ENCODE measurements at places on chromosomes 16 and 17.

- DNase-seq, result no peak
Measured at GRCh38 chr17:60934723-60935122, 257.1 kb downstream of the BCAS3 start.

- no peak for DNase-seq
Measured at GRCh38 chr16:53549970-53550690, 47.1 kb upstream of the AKTIP start.

DNA sequence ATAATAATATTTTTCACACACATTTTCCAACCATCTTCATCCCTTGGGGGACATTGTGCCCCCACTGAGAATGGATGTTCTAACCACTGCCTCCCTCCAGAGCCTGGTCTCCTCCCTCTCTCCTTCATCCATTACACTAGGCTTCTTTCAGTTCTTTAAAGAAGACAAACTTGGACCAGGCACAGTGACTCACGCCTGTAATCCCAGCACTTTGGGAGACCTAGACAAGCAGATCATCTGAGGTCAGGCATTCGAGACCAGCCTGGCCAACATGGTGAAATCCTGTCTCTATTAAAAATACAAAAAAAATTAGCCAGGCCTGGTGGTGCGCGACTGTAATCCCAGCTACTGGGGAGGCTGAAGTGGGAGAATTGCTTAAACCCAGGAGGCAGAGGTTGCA, 6.5 kb downstream of the ALOX15 start:
- no peak for DNase-seq

DNA sequence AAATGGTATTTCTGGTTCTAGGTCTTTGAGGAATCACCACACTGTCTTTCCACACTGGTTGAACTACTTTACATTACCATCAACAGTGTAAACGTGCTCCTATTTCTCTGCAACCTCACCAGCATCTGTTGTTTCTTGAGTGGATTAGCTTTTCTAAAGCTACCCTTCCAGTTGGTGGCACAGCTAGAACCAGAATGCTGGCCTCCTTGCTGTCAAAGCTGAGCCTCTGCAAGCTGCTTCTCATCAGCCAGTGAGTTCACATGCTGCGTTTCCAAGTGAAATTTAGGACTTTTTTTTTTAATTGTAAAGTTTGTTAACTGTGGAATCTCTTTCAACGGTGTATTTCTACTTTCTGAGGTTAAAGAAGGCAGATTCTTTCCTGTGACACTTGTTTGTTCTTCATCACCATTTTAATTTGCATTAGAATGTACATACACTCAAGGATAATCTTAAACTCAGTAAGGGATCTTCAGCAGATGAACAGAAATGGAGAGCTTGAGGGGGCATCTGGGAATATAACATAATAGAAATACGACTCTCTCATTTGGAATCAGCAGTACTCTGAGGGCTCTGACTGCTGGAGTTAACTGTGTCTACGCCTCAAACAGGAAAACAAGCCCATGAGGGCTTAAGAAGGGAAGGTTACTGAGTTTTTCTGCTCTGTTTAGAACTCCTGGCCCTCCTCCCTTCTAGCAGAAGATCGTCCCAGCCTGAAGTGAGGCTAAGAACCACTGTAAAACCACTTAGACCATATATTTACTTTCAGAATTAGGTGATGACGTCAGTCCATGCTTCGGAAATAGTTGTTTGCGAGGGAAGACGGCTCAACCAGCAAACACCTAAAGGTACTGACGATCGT, 148.4 kb upstream of the FAM20A start:
- no peak for DNase-seq

DNA sequence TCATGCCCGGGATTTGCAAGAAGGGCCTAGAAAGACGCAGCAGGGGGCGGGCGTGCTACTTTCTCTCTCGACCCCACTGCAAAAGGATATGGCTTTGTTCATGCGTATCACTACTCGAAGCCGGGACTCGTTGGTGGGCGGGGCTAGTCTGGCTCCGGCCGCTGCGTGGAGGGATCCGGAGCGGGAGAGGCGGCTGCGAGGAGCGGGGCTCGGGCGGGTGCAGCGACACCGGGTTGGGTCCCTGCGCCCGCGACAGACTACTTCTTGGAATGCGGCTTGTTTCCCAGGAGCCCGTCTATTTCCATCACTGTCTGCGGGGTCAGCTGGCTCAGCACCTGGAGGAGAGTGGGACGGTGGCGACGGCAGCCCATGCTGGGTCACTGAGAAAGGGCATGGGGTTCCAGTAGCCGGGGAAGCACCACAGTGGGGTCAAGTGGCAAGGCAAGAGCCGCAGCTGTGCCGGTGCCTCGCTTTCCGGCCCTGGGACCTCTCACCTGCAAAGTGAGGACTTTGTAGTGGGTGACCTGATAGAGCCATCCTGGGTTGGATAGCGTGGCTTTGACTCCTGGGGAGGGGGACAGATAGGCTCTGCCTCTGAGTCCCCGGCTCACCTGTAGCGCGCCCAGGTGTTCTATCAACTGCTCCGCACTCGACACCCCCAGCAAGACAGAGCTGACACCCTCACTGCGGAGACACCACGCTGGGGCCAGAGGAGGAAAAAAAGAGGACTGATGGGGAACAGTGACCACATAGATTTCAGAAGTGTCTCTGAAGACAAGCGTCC, 6.6 kb downstream of the KCNAB3 start:
- DNase-seq, result peak; percentile 60

GRCh38 chr17:68089881-68090280, 54.3 kb downstream of the KPNA2 start:
- no peak for DNase-seq

- DNase-seq, result no peak
Measured at GRCh38 chr17:81684442-81684911, 666 bp downstream of the HGS start.

DNA sequence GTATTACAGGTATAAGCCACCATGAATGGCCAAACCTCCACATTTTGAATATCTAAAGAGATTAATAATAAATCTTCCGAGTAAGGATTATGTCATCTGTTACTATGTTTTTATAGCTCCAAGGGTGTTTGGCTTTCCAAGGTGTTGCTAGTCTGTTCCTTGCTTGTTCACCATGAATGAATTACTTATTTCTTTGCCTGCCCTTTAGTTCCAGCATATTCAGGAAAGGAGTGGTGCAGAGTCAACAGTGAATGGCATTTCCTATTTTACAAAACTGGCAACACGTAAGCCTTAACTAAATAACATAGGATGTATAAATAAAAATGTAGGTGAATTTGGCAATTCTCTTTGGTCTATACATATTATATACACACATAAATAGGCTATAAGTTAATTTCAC, 70.3 kb downstream of the MYO1D start:
- DNase-seq, result no peak
